Peyer's patch (tissue), 4 donors: ENCODE measurements at places on chromosomes 5 and 9.

GRCh38 chr9:38281196-38281595 is 111.3 kb upstream of the ALDH1B1 start:
- DNase-seq: no peak
- no peaks in the 10 kb centered on the region for H3K4me1 ChIP-seq
- H3K4me3 ChIP-seq: no peak overlapping the region
- H3K27me3 ChIP-seq: no peaks in the 10 kb centered on the region
- no peak overlapping the region for H3K27ac ChIP-seq

DNA sequence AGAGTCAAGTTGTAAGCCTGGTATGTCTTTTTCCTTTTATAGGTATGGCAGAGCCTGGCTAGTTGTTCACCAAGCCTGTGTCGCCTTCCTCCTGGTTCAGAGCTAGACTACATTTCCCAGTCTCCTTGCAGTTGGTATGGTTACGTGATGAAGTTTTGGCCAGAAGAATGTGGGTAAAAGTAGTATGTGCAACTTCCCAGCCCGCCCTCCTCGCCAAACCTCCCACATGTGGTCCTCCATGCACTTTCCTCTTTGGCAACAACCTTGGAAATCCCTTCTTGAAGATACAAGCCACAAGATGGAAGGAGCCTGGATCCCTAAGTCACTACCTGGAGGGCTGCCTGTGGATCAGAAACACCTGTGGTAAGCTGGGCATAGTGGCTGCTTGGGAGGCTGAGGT is 36.0 kb upstream of the MSH3 start:
- no peaks in the 10 kb centered on the region for H3K4me1 ChIP-seq
- no peak for DNase-seq
- H3K4me3 ChIP-seq: no peak overlapping the region
- no peak overlapping the region for H3K27ac ChIP-seq
- no peaks in the 10 kb centered on the region for H3K27me3 ChIP-seq
- no peaks in the 10 kb centered on the region for H3K36me3 ChIP-seq

- no peaks in the 10 kb centered on the region for H3K36me3 ChIP-seq
- no peak overlapping the region for H3K4me3 ChIP-seq
- no peak for DNase-seq
- no peak overlapping the region for H3K27ac ChIP-seq
These were observed 41.9 kb downstream of the VAV2 start for GRCh38 chr9:133950192-133950591.

DNA sequence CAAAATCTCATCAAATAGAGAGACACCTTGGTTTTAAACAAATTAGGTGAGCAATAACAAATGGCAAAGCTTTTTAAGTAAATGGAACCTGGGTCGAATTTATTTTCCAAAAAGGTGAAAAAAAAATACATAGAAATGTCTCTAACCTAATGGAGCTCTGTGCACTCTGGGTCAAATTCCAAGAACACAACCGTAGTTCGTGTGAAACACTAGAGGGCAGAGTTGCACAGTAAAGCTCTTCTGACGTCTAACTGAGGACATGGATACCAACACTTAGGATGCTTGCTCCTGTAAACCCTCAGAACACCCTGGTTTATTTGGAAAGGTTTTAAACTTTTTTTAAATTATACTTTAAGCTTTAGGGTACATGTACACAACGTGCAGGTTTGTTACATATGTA is 18.9 kb downstream of the MARCHF11 start:
- H3K36me3 ChIP-seq: no peaks in the 10 kb centered on the region
- H3K4me3 ChIP-seq: no peak overlapping the region
- no peaks in the 10 kb centered on the region for H3K4me1 ChIP-seq
